ENCODE measurements at places on chromosomes 3 and 15. TPM values are rescaled to one million over a fixed set of nuclear protein-coding genes. Genes with fewer than 3 reads are reported as not detected.

ROPN1 gene
- 3.8 TPM for total RNA-seq

THRB gene
- 25.8 TPM for total RNA-seq

EPHB3 gene
- total RNA-seq: 120 TPM

TRAT1 gene
- not detected for total RNA-seq

CPNE4 gene
- 0.25 TPM for total RNA-seq

MFAP1 gene
- total RNA-seq: 14.5 TPM

BCHE gene
- 4.5 TPM for total RNA-seq

GOLGA8N gene
- 6.7 TPM for total RNA-seq
